ENCODE measurements at places on chromosomes 11 and 22. TPM values are rescaled to one million over a fixed set of nuclear protein-coding genes. Genes with fewer than 3 reads are reported as not detected.

LRRC74B gene
- not detected for total RNA-seq

ASCL2 gene
- total RNA-seq = not detected

BANF1 gene
- total RNA-seq = 140 TPM

NUP160 gene
- 47.1 TPM for total RNA-seq

YAP1 gene
- 38.1 TPM for total RNA-seq

POU2F3 gene
- not detected for total RNA-seq

OR52E2 gene
- total RNA-seq = not detected

EFCAB6 gene
- total RNA-seq = 0.50 TPM

TXN2 gene
- 18.8 TPM for total RNA-seq

- no peak for DNase-seq
Observed at GRCh38 chr11:114622858-114623257, 27.3 kb upstream of the NXPE4 start.

- no peak for DNase-seq
Observed at GRCh38 chr22:40908895-40909294, 42.3 kb upstream of the RBX1 start.

- DNase-seq = no peak
Observed at GRCh38 chr11:63855975-63856374, 17.1 kb downstream of the MARK2 start.

- DNase-seq = no peak
Observed at GRCh38 chr11:120178561-120179056, 32.2 kb upstream of the OAF start.

DNA sequence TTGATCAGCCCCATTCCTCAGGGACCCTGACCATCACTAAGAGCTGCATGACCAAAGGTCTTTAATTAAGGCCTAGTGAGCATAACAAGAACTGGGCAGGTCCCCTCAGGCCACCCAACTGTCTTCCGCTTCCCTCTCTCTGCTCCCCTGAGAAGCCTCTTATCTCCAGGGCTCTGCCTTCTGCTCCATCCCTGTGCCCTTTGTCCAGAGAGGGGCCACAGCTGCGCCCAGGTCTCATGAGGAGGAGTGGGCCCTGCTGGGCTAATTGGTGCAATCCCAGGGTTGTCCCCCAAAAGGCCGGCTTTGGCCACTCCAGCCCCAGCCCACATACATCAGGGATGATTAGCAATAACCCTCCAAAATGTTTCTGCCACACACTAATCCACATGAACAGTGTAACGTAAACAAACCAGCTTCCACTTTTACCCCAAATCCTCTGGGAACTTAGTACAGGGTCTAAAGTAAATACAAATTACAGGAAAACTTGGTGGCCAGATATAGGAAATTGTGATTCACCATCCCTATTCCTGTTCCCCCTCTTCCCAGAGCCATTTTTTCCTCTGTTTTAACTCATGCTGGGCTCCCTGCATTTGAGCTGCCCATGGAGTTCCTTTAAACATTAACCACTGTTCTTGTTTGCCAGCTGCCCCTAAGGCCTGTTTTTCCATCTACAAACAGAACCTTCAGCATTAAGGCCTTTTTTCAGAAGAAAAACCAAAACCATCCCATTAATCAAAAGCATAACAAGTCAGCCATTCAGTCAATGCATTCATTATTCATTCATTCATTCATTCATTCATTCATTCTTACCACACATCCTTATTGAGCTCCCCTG lies 34.6 kb upstream of the CAVIN3 start:
- DNase-seq = peak; percentile 20

- DNase-seq = no peak
Observed at GRCh38 chr22:19713650-19714311, 522 bp upstream of the SEPTIN5 start.

DNA sequence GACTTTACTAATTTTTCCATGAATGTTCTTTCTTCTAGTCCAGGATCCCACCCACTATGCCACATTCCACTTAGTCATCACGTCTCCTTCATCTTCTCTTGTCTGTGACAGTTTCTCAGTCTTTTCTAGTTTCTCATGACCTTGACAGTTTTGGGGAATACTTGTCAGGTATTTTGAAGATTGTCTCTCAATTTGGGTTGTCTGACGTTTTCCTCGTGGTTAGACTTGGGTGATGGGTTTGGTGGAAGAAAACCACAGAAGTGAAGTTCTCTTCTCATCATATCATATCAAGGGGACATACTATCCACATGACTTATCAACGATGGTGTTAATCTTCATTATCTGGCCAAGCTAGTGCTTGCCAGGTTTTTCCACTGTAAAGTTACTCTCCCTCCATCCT lies 102.4 kb downstream of the LRRC32 start:
- no peak for DNase-seq

GRCh38 chr11:108085672-108086071 lies 35.7 kb upstream of the ACAT1 start:
- no peak for DNase-seq

DNA sequence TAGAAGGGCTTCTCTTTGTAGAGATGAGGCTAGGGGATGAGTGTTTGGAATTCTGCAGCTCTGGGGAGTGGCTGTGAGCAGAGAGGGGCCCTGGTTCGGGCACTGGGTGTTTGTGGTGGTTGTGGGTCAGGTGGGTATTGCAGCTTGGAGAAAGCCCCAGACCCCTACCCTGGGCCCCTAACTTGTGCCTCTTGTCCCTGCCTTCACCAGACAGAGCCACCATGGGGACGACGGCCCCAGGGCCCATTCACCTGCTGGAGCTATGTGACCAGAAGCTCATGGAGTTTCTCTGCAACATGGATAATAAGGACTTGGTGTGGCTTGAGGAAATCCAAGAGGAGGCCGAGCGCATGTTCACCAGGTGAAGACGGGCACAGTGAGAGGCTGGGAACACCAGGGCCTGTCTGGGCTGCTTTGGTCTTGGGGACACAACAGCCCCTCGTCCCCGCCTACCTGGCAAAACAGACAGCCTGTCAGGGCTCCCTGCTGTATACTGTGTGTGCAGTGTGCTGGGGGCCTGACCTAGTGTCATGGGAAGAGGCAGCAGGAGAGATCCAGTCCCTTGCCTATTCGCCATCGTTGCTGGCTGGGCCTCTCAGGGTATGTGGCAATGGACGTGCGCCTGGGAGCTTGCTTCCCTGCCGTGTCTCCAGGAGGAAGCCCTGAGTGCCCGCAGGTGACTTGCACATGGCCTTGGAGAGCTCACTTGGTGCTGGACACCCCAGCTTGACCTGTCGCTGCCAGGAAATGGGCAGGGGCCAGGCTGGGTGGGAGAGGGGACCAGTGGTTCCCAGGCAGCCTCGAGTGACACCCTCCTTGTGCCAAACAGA lies 4.3 kb downstream of the INCENP start:
- no peak for DNase-seq

DNA sequence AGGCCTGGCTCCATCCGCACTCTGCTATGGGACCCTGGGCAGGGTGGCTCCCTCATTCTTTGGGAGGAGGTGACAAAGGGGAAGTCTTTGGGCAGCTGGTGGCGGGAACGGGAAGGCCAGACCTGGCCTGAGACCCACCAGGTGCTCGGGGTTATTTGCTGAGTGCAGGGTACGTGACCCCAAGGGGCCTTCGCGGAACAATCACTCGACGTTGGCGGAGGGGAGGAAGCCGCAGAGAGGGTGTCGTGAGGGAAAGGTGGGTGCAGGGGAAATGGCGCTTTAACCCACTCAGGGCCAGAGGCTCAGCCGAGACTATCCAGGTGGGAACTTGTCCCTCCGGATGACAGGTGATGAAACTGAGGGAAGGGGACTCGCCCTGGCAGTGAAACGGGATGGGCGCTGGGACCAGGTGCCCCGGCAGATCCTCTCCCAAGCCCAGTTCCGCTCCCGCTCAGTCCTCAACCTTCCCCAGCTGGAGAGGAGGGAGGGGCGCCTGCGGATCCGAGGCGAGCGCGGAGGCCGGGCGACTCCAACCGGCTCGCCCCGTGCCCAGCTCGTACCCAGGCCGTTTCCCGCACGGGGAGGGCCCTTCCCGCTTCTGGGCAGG lies 911 bp downstream of the A4GALT start:
- DNase-seq = no peak

- DNase-seq = no peak
Observed at GRCh38 chr22:28102151-28102812, 183.2 kb upstream of the PITPNB start.
